Stimulated activated CD4-positive, alpha-beta T cell treated with anti-CD3 and anti-CD28 coated beads, Interleukin-12 subunit alpha, Interleukin-12 subunit beta, amount 100 ng/mL, for 4 hours (primary cell): ENCODE measurements at places on chromosomes 5 and 9.

- no peak for DNase-seq
Observed at GRCh38 chr9:128607642-128608350, 48.9 kb downstream of the DYNC2I2 start.

- no peak for DNase-seq
Observed at GRCh38 chr5:127987354-127988145, 96.0 kb upstream of the SLC12A2 start.

GRCh38 chr9:135239100-135239768 lies 151.8 kb downstream of the OLFM1 start:
- DNase-seq: no peak

DNA sequence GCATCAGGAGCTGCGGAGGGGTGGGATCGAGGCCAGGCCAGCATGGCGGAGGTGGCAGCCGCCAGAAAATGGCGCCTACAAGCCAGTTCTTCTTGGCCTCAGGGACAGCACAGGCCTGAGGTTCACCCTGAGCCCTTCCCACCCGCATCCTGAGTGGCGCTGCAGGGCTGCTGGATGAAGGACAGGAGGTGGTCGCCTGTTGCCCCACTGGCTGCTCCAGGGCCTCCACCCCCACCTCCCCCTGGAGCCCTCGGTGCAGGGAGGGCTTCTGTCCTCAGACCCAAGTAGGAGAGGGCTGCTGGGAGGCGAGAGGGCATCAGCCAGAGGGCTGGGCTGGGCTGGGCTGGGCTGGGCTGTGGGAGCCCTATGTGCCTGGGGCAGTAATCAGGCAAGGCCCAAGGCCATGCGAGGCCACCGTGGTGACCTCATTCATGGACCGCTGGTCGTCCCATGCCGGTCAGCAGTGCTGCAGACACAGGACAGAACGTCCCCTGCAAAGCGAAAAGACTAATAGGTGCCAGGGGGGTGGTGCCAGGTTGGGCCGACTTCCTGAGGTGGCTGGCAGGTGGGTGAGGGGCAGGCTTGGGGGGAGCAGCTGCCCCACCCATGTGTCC lies 13.8 kb downstream of the GPSM1 start:
- DNase-seq: no peak

GRCh38 chr5:170960567-170960966 lies 98.7 kb downstream of the RANBP17 start:
- DNase-seq: no peak

GRCh38 chr5:41869151-41869723 lies 988 bp downstream of the OXCT1 start:
- peak; percentile 17 for DNase-seq

DNA sequence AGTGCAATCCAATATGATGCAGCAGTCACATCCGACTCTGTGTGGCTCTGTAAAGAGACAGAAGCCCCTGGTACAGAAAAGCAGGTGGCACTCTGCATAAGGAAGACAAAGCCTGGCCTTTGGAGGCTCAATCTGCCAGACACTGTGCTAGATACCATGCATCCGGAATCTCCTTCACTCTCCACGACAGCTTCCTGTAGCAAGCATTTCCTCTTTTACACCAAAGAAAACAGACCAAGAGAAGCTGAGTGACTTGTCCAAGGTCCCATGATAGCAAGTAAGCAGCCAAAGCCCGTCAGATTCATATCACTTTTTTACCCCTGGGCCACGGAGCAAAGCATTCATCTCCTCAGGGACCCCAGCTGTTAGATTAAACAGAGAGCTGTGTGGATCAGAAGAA lies 64.2 kb upstream of the SMIM23 start:
- no peak for DNase-seq

GRCh38 chr5:68798877-68799843 lies 294.7 kb upstream of the SLC30A5 start:
- DNase-seq: no peak

DNA sequence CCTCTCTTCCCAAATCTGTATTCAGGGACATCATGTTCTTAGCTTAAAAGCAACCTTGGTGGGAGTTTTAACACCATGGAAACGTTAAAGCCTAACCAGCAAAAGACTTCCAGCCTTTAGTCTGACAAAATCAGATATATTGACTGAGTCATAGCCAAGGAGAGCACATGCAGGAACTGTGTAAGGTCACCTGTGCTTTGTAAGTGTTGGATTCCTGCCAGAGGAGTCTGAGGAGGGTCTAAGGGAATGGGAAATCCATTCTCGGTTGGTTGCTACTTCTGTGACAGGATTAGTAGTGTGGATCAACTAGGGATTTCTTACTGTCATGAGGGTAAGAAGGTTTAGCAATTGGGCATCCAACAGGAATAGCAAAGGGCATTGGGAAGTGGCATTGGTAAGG lies 142.0 kb upstream of the CHD1 start:
- no peak for DNase-seq

DNA sequence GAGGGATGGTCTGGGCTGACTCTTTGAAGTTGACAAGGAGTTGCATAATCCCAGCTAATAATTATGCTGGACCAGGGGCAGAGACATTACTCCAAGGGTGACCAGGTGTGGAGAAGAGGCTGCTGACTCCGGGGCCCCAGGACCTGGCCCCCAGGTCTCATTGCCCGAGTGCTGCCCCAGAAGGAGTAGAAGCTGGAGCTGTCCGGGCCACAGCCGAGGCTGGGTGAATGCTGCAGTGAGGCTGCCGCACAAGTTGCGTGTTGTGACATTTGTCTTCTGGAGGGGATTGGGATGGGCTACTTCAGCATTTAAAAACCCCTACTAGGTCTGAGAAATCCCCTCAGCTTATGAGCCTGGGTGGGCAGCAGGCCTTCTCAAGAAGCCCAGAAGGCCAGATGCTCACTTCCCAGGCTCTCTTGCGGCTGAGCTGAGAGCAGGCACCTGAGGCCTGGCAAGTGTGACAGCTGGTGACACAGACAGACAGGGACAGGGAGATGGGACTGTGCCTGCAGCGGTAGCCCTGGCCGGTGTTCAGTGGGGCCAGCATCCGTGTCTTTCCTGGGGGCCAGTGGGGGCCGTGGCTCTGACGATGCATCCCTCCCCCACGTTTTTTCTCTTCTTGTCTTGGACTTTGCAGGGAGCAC lies 122.8 kb downstream of the KCNIP1 start:
- DNase-seq: no peak

DNA sequence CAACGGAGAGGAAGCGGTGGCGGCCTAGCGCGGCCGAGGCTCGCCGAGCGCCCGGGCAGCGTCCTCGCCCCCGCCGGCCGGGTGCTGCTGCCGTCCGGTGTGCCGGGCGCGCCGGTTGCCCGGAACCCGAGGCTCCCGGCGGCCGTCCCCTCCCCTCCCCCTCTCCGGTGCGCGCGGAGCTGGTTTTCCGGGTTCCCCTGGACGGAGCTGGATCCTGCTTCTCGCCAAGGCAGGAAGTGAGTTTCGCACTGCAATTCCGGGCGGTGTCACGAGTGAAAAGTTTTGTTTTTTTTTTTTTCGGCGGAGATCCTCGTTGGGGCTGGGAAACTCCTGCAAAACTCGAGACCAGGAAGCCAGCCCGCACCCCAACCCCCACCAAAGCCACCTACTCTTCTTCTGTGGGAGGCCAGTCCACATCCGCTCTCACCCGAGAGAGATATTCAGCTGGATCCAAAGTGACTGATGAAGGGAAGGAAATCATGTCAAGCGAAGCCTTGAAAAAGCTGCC lies at the start of gene ERBIN:
Gene ERBIN (plus strand): TSS at position 300 of the 508 bp plus-strand sequence. CDS start 66,144 bp downstream, outside the sequence.
- peak; percentile 61 for DNase-seq

DNA sequence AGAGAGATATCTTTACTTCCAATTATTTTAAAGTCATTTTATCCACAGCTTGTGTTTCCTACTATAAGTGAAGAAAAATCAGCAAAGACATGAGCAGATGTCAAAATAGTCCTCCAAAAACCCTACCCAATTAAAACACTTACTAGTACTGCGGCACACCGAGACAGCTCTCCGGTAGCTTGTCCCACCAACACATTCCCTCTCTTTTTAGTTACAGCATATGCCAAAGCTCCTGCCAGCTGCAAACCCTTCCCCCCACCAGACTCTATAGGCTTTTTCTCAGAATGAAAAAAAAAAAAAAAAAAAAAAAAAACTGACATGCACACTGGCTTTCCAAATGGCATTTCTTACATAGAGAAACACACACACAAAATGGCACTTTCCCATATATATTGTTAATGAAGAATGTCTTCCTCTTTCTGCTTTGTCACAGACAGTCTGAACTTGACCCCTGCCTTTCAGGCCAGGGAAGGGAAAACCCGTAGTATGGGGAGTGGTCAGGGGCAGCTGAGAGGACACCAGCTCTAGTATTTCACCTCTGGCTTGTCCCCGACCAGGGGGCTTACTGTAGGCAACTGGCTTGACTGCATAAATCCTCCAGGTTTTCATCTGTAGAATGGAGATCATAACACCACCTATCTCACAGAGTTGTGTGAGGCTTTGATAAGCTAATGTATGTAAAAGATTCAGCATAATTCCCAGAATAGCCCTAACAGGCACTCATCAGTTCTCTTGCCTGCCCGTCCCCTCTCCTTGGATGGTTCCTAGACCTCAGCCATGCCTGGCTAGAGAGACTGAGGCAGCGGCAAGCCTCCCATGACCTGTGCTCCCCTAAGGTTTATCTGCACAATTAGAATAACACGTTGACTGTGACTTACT lies 233.6 kb downstream of the CRB2 start:
- DNase-seq: no peak

DNA sequence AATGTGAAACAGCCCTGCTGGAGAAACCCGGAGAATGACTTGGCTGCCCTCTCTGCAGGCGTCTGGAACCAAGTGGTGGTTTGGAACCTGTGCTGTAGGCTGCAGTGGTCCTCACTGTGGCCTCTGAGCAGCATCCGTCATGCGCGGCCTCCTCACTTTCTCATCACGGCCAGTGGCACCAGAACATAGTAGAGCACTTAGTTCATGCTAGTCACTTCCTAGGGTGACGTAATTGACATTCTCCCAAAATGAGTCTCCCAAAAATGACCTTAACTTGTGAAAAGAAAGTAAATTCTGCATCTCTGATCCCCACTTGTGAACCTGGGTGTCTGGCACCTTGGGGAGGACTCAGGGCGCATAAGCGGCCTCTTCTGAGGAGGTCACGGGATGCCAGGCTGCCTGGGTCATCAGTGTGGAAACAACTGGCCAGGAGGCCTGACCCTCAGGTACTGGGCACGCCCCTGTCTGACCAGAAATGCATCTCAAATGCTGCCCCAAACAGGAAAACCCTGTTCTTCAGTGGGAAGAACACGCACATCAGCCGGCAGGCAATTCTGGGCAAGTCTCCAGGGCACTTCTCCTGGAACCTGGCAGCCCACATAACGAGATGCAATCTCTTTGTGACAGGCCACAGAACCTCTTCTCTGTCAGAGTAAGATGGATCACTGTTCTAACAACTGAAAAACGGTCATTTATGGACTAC lies 36.6 kb upstream of the SPTLC1 start:
- no peak for DNase-seq

- no peak for DNase-seq
Observed at GRCh38 chr9:79477955-79478771, 93.6 kb upstream of the TLE4 start.

- DNase-seq: no peak
Observed at GRCh38 chr9:95791286-95791685, 84.2 kb upstream of the ERCC6L2 start.

GRCh38 chr9:78370991-78371390 lies 74.1 kb downstream of the PSAT1 start:
- DNase-seq: no peak

GRCh38 chr5:95068289-95068910 lies 216.5 kb downstream of the MCTP1 start:
- DNase-seq: no peak

DNA sequence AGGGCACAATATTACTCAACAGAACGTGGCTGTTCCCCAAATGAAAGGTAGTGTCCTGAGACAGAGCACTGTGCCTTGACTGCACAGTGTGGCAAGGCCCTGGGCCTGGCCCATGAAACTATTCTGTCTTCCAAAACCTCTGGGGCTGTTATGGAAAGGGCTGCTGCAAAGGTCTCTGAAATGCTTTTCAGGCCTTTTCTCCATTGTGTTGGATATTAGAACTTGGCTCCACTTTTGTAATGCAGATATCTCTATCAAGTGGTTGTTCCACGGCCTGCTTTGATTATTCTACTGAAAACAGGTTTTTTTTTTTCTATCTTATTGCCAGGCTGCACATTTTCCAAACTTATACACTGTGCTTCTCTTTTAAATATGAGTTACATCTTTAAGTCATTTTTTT lies 777.5 kb upstream of the TYRP1 start:
- DNase-seq: no peak

GRCh38 chr5:82156874-82157273 lies 121.3 kb downstream of the RPS23 start:
- DNase-seq: no peak

DNA sequence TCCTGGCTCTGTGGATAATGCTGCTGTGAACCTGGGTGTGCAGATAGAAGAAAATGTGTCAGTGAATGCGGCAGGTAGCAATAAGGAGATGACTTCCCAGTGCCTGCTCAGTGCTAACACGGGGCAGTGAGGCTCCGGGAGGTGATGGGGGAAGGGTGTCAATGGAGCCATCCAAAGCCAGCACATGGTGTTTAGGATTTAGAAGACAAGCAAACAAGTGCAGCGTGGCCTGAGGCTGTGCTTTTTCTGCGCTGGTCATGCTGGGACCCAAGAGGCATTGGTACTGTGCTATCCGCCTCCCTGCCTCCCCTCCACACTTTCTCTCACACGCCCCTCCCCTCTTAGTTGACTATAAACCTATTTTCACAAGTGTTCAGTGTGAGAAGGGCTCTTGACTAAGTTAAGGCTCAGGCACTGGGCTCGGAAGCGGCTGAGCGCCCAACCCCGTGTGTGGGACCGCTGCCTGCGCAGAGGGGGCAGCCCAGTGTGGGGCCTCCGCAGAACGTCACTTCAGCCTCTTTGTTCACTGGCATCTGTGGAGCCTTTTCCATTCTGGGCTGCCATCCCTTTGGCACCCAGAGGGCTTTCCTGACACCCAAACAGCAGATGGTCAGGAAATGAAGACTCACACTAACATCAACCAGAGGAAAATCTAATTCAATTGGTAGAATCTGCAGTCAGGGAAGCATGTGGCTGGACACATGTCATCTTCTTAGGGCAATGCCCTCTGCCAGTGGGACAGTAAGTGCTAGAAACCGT lies 21.8 kb upstream of the NINJ1 start:
- DNase-seq: no peak

DNA sequence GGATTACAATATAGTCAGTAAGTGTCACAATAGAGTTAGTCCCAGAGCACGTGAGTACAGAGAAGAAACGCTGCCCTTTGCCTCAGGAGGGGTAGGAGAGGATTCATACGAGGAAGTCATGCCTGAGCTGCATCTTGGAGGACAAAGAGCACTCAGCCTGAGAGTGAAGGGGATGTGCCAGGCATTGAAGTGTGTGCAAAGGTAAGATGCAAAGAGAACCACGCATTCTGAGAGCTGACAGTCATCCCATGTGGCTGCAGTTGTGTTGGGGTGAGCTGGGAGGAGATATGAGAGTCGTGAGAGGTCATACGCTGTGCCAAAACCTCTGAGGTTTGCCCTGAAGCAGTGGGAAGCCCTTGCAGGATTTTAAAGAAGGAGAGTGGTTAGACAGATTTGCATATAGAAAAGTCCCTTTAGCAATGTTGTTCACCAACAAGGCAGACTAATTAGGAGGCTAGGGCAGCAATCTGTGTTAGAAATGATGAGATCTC lies 97.5 kb downstream of the PIP5K1B start:
- no peak for DNase-seq

GRCh38 chr9:94929369-94929756 lies 202.9 kb downstream of the AOPEP start:
- DNase-seq: no peak
